Endothelial cell of umbilical vein (primary cell): ENCODE measurements at places on chromosomes 3 and 15. TPM values are rescaled to one million over a fixed set of nuclear protein-coding genes. Genes with fewer than 3 reads are reported as not detected.
A peak's percentile ranks its signal among the peaks of the same experiment; 100 is the strongest.

Gene DPPA2
- total RNA-seq = not detected in 2 replicates

Gene TM4SF4
- not detected in 2 replicates for total RNA-seq

Gene SECISBP2L
- total RNA-seq = 44.7 and 52.3 TPM in 2 replicates

DNA sequence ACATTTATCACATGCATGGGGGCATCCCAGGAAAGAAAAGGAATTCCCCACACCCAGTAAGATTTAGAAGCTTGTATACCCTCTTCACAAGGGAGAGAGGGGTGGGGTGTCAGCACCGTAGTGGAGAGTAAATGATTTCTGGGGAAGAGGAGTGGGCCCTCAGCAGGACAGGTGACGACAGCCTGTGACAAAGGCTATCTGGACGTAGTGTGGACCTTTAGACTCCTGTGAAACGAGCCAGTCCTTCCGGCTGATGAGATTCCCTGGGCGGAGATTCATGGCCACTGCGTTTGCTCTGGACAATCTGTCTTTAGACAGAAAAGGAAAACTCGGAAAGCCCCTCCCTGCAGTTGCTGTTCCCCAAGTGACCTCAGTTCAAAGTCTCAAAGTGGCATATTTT is 1.7 kb upstream of the FAM3D start:
- peaks cover 2% of the 10 kb centered on the region for H3K27me3 ChIP-seq
- no peaks in the 10 kb centered on the region for H3K36me3 ChIP-seq
- H3K27ac ChIP-seq = no peak overlapping the region
- no peak for DNase-seq

DNA sequence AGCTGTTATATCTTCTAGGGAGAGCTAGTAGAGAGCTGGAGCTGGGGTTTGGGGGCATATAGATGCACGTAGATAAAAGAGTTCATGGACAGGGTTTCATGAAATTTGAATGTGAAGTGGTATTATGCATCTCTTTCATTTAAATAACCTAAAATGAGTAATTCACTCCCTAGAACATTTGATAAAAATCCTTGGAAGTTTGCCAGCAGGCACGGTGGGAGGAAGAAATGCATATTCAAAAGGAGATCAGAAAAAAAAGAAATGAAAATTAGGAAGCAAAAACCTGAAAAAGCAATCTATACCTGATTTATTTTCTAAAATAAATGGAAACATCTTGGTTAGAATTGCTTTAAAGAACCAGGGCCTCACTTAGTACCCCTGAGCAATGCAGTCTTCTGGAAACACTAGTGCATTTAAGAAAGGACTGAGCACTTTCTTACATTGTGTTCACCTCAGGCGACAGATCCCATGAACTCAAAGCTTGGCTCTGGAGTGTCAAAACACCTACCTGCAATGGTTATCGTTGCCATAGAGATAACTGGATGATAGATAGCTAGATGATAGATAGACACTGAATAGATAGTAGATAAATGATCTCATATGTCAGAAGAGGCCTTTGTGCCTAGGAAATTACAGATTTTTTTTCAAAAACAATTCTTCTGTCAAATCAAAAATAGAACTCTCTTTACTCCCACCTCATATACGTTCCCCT is 458.6 kb upstream of the THRB start:
- no peak overlapping the region for H3K4me3 ChIP-seq
- no peak overlapping the region for H3K27ac ChIP-seq
- H3K27me3 ChIP-seq = no peaks in the 10 kb centered on the region
- H3K4me1 ChIP-seq = peaks cover 2% of the 10 kb centered on the region
- no peak for DNase-seq

Gene ADAMTSL3
- not detected in 2 replicates for total RNA-seq

Gene BUB1B
- 65.6 and 69.8 TPM in 2 replicates for total RNA-seq

Gene GALNT15
- 1.7 and 5.4 TPM in 2 replicates for total RNA-seq

Gene MAP1A
- 2.1 and 4.8 TPM in 2 replicates for total RNA-seq

DNA sequence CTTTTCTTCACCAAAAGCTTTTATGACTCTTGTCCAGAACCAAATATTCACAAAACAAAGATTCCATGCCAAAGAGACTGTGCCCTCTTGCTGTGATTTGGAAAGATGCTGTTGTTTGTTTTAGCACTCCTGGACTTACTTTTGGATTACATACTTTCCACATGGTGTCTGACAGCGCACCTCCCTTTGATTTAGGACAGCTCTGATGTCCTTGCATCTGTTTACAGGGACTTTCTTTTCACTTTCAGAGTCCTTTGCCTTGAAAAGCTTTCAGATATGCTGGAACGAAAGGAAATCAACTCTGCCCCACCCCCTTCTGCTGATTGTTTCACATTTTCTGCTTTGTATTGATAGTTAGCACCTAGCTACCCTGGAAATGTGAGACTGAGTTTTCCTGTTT is 133.0 kb upstream of the NR2E3 start:
- H3K36me3 ChIP-seq = no peaks in the 10 kb centered on the region
- peaks cover 15% of the 10 kb centered on the region for H3K4me1 ChIP-seq
- no peaks in the 10 kb centered on the region for H3K27me3 ChIP-seq
- no peak overlapping the region for H3K4me3 ChIP-seq

DNA sequence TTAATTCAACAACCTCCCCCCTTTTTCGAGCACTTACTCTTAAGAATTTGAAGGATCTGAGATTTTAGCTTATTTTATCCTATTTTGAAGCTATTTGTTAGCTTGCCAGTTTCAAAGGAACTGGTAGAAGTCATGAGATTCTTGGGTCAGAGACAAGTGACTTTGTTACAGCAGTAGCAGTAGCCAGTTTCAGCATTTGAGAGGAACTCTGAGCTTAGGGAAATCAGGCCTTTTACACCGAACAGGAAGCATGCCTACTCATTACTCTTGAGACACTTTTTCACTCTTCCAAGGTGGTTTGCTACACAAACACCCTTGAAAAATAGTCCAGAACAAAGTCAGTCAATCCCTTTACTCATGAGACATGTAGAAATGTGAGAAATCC is 24.5 kb upstream of the TM4SF1 start:
- no peak overlapping the region for H3K4me3 ChIP-seq
- H3K27me3 ChIP-seq = no peaks in the 10 kb centered on the region
- peak; percentile 71 for DNase-seq
- H3K36me3 ChIP-seq = no peaks in the 10 kb centered on the region
- H3K4me1 ChIP-seq = peaks cover 25% of the 10 kb centered on the region

Gene DBR1
- total RNA-seq = 16.5 and 17.8 TPM in 2 replicates

DNA sequence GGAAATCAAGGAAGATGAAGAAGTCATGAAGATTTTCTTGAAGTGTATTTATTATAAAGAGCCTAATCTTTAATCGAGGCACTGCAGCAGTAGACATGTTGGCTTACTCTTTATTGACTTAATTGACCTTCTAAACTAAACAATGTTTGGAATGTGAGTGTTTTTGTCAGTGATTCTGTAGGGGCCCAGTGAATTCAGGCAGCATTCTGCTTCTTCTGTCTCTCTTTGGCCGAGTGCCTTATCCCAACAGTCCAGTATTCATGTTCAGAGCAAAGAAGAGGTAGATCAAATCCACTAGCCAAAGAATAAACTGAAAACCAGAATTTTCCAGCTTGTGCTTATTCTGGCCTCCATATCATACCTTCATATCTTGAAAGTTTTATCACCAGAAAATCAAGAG is 55.7 kb downstream of the RLBP1 start:
- peak; percentile 48 for DNase-seq
- no peak overlapping the region for H3K4me3 ChIP-seq
- no peaks in the 10 kb centered on the region for H3K36me3 ChIP-seq
- peaks cover 35% of the 10 kb centered on the region for H3K4me1 ChIP-seq

DNA sequence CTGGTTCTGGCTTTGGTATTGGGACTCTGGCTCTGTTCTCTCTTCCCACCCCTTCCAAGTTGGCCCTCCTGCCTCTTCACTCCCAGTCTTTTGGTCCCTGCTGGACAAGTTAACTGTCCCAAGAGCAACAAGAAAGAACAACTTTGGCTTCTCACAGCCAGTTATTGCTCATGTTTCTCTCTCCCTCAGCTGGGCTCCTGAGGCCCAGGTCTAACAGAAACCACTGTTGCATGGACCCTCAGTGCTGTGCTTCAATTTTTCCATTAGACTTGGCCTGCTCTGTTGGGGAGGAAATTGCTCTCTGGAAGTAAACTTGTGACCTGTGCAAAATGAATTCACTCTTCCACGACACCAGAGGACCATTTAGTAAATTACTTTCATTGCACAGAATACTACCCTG is 64.5 kb downstream of the CHST2 start:
- H3K36me3 ChIP-seq = no peaks in the 10 kb centered on the region
- no peak overlapping the region for H3K4me3 ChIP-seq
- DNase-seq = no peak
- H3K27ac ChIP-seq = no peak overlapping the region
- no peaks in the 10 kb centered on the region for H3K27me3 ChIP-seq

DNA sequence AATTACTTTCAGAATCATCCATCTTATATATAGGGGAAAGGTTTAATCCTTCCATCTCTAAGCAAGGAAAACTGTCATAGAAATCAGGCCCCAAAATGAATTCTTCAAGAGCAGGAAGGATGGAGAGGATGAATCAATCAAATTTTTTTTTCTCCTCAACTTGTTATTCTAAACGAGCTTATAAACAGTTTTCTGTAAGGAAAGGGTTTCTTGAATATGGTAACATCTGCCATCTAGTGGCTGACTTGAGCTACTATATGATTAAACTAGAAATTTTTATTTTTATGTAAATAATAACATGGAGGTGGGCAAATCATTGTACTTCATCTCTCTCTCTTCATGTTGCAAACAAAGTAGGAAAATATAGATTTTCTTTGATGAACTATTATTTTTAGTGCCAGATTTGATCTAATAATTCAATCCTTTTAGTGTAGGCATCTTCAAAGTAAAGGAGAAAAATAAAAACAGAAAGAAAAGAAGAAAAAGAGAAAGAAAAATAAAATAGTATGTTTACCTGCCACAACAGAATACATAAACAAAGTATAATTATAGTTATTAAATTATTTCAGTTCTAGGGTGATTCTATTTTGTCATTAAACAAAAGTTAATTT is 146.6 kb downstream of the SERPINI1 start:
- H3K4me3 ChIP-seq = no peak overlapping the region
- DNase-seq = peak; percentile 50
- no peak overlapping the region for H3K27ac ChIP-seq
- peaks cover 3% of the 10 kb centered on the region for H3K27me3 ChIP-seq
- H3K36me3 ChIP-seq = no peaks in the 10 kb centered on the region
- no peaks in the 10 kb centered on the region for H3K4me1 ChIP-seq

GRCh38 chr3:17130956-17131355 is 246.2 kb downstream of the PLCL2 start:
- DNase-seq = no peak
- no peaks in the 10 kb centered on the region for H3K36me3 ChIP-seq
- H3K27me3 ChIP-seq = no peaks in the 10 kb centered on the region
- no peaks in the 10 kb centered on the region for H3K4me1 ChIP-seq

DNA sequence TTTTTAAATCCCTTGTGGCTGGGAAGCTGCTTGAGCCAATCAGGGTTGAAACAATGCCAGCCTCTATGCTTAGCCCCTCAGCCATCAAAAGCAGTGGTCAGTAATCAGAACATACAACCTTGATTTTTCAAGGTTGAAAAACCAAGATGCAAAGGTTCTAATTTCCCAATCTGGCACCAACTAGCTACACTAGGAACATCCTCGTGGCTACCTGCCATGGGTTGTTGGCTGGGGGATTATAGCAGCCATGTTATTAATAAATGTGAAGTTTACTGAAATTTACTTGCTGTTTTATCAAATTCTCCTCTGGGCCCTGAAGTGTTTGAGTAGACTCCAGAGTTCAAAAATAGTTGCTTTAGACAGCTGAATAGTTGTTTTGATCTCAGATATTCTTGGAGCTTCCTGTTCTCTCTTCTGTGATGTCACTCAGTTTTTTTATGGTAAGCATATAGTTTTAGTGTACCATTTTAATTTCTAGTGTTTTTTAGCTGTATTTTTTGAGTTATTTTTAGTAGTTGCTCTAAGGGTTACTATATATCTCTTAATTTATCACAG is 31.9 kb downstream of the PCCB start:
- no peak overlapping the region for H3K27ac ChIP-seq
- H3K4me3 ChIP-seq = no peak overlapping the region
- DNase-seq = peak; percentile 8
- no peaks in the 10 kb centered on the region for H3K27me3 ChIP-seq

- no peak overlapping the region for H3K4me3 ChIP-seq
- H3K27ac ChIP-seq = no peak overlapping the region
- no peaks in the 10 kb centered on the region for H3K27me3 ChIP-seq
- H3K36me3 ChIP-seq = no peaks in the 10 kb centered on the region
These were observed 77.4 kb downstream of the KLF15 start for GRCh38 chr3:126279853-126280252.
